ENCODE measurements at places on chromosomes 1 and 21.
A peak's percentile ranks its signal among the peaks of the same experiment; 100 is the strongest.

GRCh38 chr21:41610042-41610839, 102.3 kb upstream of the TMPRSS2 start:
- peaks cover 1% of the 10 kb centered on the region for H3K4me1 ChIP-seq
- H3K36me3 ChIP-seq = no peaks in the 10 kb centered on the region
- no peak overlapping the region for H3K4me3 ChIP-seq
- DNase-seq = no peak
- H3K27me3 ChIP-seq = peaks cover 18% of the 10 kb centered on the region

DNA sequence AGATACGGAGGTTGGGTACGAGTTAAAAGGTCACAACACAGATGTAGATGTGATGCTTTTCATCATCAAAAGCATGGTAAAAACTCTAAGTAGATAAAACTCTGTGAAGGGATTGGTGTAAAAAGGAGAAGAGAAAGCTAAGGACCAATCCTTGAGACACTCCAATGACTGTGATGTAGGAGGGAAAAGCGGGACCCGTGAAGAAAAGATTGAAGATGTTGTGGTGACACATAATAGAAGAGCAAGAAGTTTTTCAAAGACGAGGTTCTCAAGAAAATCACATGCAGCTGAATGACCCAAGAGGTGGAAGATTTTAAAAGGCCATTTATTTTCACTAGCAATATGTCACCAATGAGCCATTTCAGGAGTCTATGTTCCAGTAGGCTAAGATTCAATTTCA, 179.5 kb downstream of the MRPL39 start:
- no peak overlapping the region for H3K27ac ChIP-seq
- peaks cover 4% of the 10 kb centered on the region for H3K36me3 ChIP-seq
- no peak for DNase-seq
- peaks cover 18% of the 10 kb centered on the region for H3K4me1 ChIP-seq
- H3K27me3 ChIP-seq = no peaks in the 10 kb centered on the region
- H3K4me3 ChIP-seq = no peak overlapping the region

GRCh38 chr1:214678386-214678785, 75.4 kb downstream of the CENPF start:
- no peak overlapping the region for H3K4me3 ChIP-seq
- no peak for DNase-seq
- H3K27me3 ChIP-seq = no peaks in the 10 kb centered on the region
- H3K4me1 ChIP-seq = no peaks in the 10 kb centered on the region
- H3K36me3 ChIP-seq = peaks cover 7% of the 10 kb centered on the region

GRCh38 chr1:162218546-162218945, 149.1 kb downstream of the NOS1AP start:
- H3K27ac ChIP-seq = no peak overlapping the region
- H3K36me3 ChIP-seq = no peaks in the 10 kb centered on the region
- H3K27me3 ChIP-seq = peaks cover 12% of the 10 kb centered on the region
- DNase-seq = no peak
- H3K4me3 ChIP-seq = no peak overlapping the region

GRCh38 chr1:248791010-248791409, 34.7 kb downstream of the SH3BP5L start:
- no peak overlapping the region for H3K27ac ChIP-seq
- no peak for DNase-seq
- no peaks in the 10 kb centered on the region for H3K4me1 ChIP-seq
- peaks cover 11% of the 10 kb centered on the region for H3K27me3 ChIP-seq

DNA sequence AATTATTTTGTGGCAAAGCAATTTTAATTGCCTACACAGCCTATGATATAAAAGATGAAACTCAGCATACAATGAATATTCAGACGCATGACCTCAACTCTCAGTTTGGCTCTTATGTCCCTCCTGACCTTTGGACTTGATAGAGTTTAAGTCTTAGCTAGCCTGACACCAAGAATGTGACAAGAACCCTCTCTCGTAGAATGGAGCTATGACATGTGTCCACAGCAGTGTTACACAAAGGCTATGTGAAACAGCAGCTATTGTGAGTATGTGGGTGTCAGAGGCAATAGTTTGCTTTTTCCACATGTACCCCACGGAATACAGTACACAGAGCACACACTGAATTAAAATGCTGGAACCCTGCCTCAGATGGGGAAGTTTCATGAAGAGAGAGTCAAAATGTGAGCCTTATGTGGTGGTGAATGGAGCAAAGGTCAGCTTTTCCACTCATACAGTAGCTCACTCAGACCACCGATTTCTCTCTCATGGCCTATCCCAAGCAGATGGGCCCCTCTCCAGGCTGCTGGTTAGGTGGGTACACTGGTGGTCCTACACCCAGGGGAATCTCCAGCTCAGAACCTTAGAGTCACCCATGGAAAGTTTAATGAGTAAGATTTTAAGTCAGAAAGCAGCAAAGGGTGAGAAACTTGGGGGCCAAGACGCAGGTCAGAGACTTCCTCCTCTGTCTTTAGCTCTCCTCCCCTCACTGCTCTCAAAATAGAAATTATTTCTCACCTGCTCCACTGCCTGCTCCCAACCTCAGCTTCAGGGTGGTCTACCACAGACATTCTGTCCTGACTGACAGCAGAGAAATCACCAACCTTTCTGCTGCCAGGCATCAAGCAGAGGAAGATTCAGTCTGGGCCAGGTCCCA, 10.1 kb upstream of the XCL2 start:
- H3K36me3 ChIP-seq = peaks cover 22% of the 10 kb centered on the region
- DNase-seq = no peak
- peak overlapping the region; percentile 74 for H3K27ac ChIP-seq
- no peaks in the 10 kb centered on the region for H3K27me3 ChIP-seq

GRCh38 chr1:170700842-170701615, 37.1 kb downstream of the PRRX1 start:
- DNase-seq = no peak
- no peaks in the 10 kb centered on the region for H3K4me1 ChIP-seq
- H3K27ac ChIP-seq = no peak overlapping the region

DNA sequence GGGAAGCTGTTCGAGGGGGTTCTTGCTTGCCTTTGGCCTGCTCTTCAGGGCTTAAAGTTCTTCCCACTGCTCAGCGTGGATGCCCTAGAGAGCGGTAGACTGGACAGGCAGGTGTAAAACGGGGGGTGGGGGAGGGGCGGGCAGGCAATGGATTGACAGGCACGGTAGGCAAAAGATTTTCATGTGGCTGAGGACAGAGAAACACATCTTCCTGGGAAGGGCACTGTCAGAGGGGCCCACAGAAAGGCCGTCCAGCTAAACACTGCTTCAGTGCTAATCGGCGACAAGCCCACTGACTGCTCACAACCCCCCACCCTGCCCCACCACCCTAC, 412 bp downstream of the ABCA4 start:
- H3K4me1 ChIP-seq = no peaks in the 10 kb centered on the region
- no peak for DNase-seq
- no peaks in the 10 kb centered on the region for H3K36me3 ChIP-seq
- H3K4me3 ChIP-seq = no peak overlapping the region
- H3K27ac ChIP-seq = no peak overlapping the region

- peaks cover 9% of the 10 kb centered on the region for H3K36me3 ChIP-seq
- no peak overlapping the region for H3K27ac ChIP-seq
- no peak for DNase-seq
- peaks cover 25% of the 10 kb centered on the region for H3K27me3 ChIP-seq
- no peak overlapping the region for H3K4me3 ChIP-seq
Observed at GRCh38 chr1:65817891-65818290, 25.2 kb downstream of the PDE4B start.

DNA sequence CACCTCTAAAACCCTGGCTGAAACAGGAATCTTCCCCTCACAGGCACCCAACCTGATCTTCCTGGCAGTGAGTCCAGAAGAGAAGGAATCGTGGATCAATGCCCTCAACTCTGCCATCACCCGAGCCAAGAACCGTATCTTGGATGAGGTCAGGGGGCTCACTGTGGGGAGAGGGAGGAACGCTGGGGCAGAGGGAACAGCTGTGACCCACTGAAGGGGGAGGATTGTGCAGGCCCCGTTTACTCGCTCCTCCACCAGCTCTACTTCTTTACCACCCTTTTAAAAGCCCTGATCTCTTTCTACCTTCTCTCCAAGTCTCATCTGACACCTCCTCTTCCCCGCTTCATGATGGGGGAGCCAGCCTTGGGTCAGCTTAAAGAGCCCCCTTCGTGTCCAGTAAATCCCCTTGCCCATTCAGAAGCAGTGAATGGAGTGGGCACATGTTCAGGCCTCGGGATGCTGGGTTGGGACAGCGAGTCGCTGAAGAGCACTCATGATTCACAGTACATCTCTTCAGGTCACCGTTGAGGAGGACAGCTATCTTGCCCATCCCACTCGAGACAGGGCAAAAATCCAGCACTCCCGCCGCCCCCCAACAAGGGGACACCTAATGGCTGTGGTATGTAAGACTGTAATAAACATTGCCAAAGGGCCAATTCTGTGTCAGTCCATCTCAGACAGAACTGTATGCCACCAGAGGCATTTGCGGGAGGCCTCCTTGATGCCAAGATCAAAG, 7.3 kb downstream of the PLEKHO1 start:
- peaks cover 75% of the 10 kb centered on the region for H3K4me1 ChIP-seq
- peaks cover 69% of the 10 kb centered on the region for H3K36me3 ChIP-seq
- no peaks in the 10 kb centered on the region for H3K27me3 ChIP-seq

DNA sequence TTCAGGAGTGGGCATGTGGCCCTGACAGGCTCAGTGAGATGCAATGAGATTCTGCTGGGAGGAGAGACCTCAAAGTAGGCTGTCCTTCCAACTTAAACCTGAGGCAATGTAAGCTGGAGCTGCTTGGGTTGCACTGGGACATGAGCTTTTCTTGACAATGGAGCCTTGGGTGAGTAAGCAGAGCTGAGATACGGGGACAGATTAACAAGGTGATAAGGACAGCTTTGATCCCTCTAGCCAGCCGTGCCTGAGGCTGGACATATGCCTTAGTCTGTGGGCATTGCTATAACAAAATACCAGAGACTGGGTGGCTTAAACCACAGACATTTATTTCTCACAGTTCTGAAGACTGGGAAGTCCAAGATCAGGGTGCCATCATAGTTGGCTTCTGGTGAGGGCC, 18.3 kb upstream of the NGF start:
- no peak for DNase-seq
- H3K27ac ChIP-seq = no peak overlapping the region
- H3K36me3 ChIP-seq = no peaks in the 10 kb centered on the region
- H3K27me3 ChIP-seq = no peaks in the 10 kb centered on the region
- no peak overlapping the region for H3K4me3 ChIP-seq
- H3K4me1 ChIP-seq = peaks cover 2% of the 10 kb centered on the region

DNA sequence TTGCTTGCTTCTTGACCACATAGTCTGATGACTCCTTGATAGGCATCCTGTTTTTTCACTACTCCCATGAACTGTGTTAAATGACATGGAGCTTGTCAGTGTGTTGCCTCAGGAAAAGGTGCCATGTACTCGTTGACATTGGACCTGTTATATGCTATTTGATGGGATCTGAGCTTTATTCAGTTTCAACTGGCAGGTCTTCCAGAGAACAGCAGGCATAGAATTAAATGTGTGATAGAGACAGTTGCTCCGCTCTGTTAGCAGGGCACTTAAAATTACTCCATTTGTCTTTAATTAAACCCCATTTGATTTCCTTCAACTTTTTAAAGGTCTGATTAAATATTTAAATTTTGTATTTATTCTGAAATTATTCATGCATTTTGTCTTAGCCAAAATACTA, 189.7 kb upstream of the ADGRL4 start:
- H3K36me3 ChIP-seq = no peaks in the 10 kb centered on the region
- H3K27me3 ChIP-seq = no peaks in the 10 kb centered on the region
- H3K4me1 ChIP-seq = no peaks in the 10 kb centered on the region
- no peak overlapping the region for H3K27ac ChIP-seq
- DNase-seq = no peak
- no peak overlapping the region for H3K4me3 ChIP-seq

DNA sequence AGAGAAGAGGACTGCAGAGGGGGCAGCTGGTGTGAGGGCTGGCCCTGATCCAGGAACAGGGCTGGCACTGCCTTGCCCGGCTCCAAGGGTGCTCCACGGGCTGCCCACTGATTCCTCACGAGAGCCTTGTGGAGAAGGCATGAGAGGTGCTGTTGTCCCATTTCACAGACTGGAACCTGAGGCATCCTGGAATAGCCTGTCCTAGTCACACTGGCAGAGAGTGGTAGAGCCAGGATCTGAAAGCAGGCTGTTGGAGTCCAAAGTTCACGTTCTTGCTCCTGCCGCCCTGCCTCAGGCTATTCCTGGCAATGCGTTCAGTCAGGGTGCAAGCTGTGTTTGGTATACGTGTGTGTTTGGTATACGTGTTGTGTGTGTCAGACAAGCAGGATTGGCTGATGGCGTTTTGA, 1.8 kb downstream of the RER1 start:
- no peak overlapping the region for H3K27ac ChIP-seq
- no peaks in the 10 kb centered on the region for H3K27me3 ChIP-seq
- H3K4me1 ChIP-seq = peaks cover 26% of the 10 kb centered on the region
- no peak for DNase-seq
- H3K4me3 ChIP-seq = peak overlapping the region; percentile 91

GRCh38 chr1:5660141-5660935, 331.9 kb downstream of the NPHP4 start:
- no peak overlapping the region for H3K4me3 ChIP-seq
- no peaks in the 10 kb centered on the region for H3K27me3 ChIP-seq
- H3K4me1 ChIP-seq = peaks cover 1% of the 10 kb centered on the region

GRCh38 chr1:14698314-14698713, 99.8 kb downstream of the KAZN start:
- H3K27ac ChIP-seq = no peak overlapping the region
- peaks cover 2% of the 10 kb centered on the region for H3K27me3 ChIP-seq
- no peak overlapping the region for H3K4me3 ChIP-seq
- no peaks in the 10 kb centered on the region for H3K36me3 ChIP-seq
- no peaks in the 10 kb centered on the region for H3K4me1 ChIP-seq

GRCh38 chr1:8889103-8889846, 10.8 kb upstream of the ENO1 start:
- H3K36me3 ChIP-seq = peaks cover 2% of the 10 kb centered on the region
- no peaks in the 10 kb centered on the region for H3K27me3 ChIP-seq
- peaks cover 4% of the 10 kb centered on the region for H3K4me1 ChIP-seq
- H3K27ac ChIP-seq = no peak overlapping the region
- no peak overlapping the region for H3K4me3 ChIP-seq
- DNase-seq = no peak

- no peak overlapping the region for H3K4me3 ChIP-seq
- H3K36me3 ChIP-seq = no peaks in the 10 kb centered on the region
- peaks cover 12% of the 10 kb centered on the region for H3K27me3 ChIP-seq
Observed at GRCh38 chr1:181531951-181532600, 48.8 kb downstream of the CACNA1E start.

Measured in activated naive CD8-positive, alpha-beta T cell treated with anti-CD3 and anti-CD28 coated beads, Interleukin-2, amount 10 ng/mL, durations not matched to agents 7 days and 5 days (primary cell).